Uterus (tissue), 4 donors: ENCODE measurements at places on chromosomes 11 and 22. TPM values are rescaled to one million over a fixed set of nuclear protein-coding genes. Genes with fewer than 3 reads are reported as not detected.

TRAF6 gene
- 17.1 TPM for total RNA-seq

GRCh38 chr11:9563196-9563730 lies 10.2 kb upstream of the WEE1 start:
- DNase-seq = no peak

IRAG1 gene
- 54.5 TPM for total RNA-seq

DNA sequence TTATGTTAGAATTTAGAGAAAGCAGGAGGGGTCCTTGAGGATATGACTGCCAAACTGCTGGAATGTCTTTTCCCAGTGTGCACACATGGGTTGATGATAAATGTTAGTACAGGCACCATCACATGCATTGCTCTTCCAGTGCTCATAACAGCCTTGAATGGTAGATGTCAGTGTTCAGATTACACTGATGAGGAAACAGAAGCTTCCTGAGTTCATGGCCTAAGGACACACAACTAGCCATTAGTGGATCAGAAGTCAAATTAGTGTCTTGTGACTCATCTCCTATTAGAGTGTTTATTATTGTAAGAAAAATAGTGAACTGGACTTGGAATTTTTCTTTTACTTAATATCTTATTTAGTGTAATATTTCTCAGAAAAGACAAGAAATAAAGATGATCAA lies 241.5 kb downstream of the DDX10 start:
- no peak for DNase-seq

- no peak for DNase-seq
Measured at GRCh38 chr11:61392981-61393595, 701 bp downstream of the TMEM216 start.

MUC5AC gene
- total RNA-seq = not detected

MMP27 gene
- not detected for total RNA-seq

DNA sequence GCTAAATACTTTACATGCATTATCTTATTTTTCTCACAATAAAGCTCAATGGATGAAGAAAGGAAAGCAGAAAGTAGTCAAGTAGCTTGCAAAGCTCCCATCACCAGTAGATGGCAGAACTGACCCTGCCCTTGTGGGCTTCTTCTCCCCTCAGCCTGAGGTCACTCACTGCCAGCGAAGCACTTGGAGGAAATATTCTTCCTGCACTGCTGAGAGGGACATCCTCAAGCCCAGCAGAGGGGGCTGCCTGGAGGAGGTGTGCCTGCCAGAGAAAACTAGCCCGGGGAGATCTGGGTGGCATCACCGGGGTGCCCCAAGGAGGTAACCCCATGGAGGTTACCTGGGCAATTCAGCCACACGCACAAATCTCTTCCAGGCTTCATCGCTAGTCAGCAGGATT lies 6.6 kb downstream of the APOL4 start:
- DNase-seq = peak; percentile 74

GRCh38 chr11:68617925-68618809 lies 66.2 kb upstream of the GAL start:
- no peak for DNase-seq
